ENCODE measurements at places on chromosomes 2 and 18. TPM values are rescaled to one million over a fixed set of nuclear protein-coding genes. Genes with fewer than 3 reads are reported as not detected.
A peak's percentile ranks its signal among the peaks of the same experiment; 100 is the strongest.

DNA sequence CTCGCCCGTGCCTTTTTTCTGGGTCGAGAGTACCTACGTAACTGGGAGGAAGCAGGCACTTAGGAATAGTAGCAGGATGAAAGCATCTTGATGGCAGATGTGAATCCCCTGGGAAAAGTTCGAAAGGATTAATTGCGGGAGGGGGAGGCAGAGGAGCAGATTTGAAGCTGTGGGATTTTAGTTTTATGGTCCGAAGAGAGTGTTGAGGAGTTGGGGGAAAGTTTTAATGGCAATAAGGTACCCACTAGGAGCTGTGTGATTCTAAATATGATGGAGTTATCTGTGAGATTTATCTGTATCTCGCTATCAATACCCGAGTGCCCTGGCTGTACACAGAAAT, 1.1 kb downstream of the AGFG1 start:
- DNase-seq, result no peak

NEU4 gene
- 1.4 TPM for total RNA-seq

ABCB11 gene
- not detected for total RNA-seq

DNA sequence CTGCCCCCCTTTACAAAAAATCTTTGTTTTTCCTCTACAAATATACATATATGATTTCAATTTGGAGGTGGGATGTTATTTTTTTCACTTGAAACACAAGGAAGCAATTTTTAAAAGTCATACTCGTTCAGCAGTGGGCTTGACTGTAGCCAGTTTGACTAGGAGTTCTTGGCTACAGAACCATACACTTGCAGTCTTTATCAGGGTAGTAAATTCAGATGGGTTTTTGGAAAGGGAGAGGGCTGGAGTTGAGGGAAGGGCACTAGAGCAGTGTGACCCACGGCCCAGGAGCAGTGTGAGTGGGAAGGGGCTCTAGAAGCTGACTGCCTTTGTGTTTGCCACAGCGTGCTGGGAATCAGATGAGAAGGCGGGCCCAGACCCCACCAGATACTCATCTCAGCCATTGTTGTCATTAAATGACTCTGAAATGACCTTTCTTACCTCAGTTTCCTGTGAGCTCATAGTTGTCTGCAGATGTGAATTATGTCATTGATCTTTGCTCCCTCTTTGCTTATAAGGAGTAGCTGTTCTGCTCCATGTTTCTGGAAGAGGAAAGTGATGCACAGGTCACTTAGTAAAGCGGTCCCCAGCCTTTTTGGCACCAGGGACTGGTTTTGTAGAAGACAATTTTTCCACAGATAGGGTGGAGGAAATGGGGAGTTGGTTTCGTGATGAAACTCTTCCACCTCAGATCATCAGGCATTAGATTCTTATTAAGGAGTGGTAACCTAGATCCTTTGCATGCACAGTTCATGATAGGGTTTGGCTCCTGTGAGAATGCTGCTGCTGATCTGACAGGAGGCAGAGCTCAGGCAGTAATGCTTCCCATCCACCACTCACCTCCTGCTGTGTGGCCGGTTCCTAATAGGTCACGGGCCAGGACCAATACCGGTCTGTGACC, 116.8 kb downstream of the SPTBN1 start:
- DNase-seq, result peak; percentile 75

Data from activated T-cell treated with anti-CD3 and anti-CD28 coated beads, Interleukin-2, amount 50 U/mL, for 72 hours (primary cell).